NCI-H446 (cell line): ENCODE measurements at places on chromosomes 13 and 19.

DNA sequence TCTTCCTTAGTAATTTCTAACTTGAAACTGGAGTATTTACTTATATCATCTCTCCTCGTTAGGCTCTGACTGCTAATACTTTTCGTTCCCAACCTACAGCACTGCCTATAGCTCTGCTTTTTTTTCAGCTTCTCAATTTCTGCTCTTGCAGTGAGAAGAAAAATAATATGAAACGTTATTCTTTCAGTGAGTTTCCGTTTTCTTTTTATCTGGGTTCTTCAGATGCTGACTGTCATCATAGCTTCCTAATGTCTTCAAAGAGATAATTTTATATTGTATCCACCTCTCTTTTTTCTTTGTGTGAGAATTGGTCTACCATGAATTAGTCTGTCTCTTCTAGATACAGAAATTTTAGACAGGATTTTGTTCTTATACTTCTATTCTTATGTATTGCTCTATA is 454.9 kb downstream of the LMO7 start:
- DNase-seq: no peak

- DNase-seq: no peak
These were observed 67.6 kb downstream of the SOX1 start for GRCh38 chr13:112134391-112135075.

GRCh38 chr19:6588508-6589345 is 2.2 kb downstream of the CD70 start:
- DNase-seq: no peak

GRCh38 chr19:5691822-5692722 is 2.0 kb downstream of the RPL36 start:
- peak; percentile 29 for DNase-seq

DNA sequence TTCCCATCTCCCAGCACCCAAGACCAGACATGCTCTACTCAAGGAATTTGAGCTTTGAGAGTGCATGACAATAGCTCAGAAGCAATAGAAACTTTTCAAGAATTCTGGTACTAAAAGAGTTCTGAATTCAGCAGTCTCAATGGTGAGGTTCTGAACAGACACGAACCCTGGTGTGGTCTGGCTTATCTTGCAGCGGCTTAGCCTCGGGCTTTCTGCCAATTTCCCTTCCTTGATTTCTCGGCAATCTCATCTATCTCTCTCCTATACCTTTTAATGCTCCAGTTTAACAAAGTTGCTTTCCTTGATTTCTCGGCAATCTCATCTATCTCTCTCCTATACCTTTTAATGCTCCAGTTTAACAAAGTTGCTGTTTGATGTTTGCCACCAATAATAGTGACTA is 174.6 kb downstream of the SPRY2 start:
- no peak for DNase-seq

GRCh38 chr13:94169454-94170144 is 309.9 kb downstream of the DCT start:
- DNase-seq: no peak

DNA sequence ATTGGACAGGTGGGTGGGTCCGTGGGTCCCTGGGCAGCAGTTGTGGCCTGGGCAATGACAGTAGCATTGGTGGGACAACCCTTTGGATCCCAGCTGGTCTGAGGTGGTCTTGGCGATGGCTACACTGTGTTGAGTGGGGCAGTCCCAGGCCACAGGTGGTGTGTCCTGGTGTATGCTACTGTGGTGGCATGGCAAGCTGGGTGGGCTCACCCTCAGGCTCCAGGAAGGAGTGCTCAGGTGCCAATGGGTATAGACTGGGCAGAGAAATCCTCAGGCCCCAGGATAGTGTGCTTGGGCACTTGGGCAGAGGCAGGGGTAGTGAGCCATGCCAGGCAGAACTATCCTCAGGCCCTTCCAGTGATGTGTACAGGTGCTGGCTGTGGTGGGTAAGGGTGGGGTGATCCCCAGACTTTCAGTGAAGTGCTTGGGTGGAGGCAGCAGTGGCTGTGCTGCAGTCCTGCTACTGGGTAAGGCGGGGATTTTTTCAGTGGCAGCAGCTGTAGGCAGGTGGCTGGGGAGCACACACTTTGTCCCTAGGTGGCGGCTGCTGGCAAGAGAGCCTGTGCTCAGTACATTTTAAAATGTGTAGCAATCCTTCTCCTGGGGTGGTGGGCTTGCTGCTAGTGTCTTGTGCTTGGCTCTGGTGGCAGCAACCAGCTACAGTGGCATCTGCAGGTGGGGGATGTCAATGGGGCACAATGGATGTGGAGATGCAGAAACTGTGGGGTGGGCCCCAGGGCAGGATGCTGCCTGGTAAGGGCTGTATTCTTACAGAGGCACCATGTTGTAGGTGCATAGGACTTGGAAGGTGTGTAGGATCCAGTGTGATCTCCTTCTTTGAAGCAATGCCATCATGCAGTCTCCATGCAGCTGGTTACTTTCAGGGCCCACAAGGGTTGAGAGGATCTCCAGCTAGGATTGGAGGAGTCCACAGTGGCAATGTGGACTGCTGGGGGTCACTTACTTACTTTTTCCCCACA is 64.9 kb downstream of the DNAJC3 start:
- DNase-seq: no peak

GRCh38 chr19:49151267-49152118 is 3.7 kb downstream of the HRC start:
- DNase-seq: peak; percentile 42

GRCh38 chr19:18792661-18793060 is 1.6 kb upstream of the COMP start:
- DNase-seq: no peak

GRCh38 chr19:16797876-16798275 is 31.3 kb upstream of the SIN3B start:
- no peak for DNase-seq

DNA sequence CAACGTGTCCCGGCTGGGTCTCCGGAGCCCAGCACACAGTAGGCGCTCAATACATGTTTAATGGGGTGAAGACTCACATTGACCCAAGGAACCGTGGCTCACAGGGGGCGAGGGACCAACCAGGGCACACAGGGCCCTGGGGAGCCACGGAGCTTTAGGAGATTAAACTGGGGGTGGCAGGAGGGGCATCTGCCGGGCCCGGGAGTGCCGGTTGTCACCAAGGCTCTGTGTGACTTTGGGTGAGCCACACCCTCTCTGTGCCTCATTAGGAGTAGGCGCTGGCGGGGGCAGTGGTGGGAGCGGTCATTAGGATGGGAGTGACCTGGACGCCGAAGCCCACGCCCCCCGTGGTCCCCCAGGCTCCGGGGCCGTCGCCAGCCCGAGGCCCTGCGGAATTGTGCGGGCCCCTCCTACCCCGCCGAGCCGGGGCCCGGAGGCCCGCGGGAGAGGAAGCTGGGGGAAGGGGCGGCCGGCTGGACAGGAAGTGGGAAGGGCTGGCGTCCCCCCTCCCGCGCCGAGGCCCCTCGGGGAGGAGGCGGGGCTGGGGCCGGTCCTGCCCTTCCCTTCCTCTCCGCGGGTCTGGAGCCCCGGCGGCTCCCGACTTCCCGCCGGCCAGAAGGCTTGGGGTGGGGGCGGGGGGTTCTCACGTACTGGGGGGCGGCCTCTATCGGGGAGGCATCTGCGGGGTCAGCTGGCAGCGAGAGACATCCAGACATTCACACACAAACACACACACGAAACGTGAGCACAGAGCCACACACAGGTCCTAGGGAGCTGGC is 1.8 kb upstream of the SSBP4 start:
- peak; percentile 44 for DNase-seq

GRCh38 chr13:65347420-65348030 is 1882.6 kb downstream of the PCDH9 start:
- DNase-seq: no peak

- DNase-seq: no peak
These were observed 980.4 kb downstream of the SLITRK5 start for GRCh38 chr13:88651531-88651930.
